ENCODE measurements at places on chromosomes 7 and 10.

- no peak for DNase-seq
Observed at GRCh38 chr7:135784013-135784412, 35.4 kb upstream of the FAM180A start.

- DNase-seq: no peak
Observed at GRCh38 chr10:9957351-9957750, 1060.3 kb upstream of the CELF2 start.

DNA sequence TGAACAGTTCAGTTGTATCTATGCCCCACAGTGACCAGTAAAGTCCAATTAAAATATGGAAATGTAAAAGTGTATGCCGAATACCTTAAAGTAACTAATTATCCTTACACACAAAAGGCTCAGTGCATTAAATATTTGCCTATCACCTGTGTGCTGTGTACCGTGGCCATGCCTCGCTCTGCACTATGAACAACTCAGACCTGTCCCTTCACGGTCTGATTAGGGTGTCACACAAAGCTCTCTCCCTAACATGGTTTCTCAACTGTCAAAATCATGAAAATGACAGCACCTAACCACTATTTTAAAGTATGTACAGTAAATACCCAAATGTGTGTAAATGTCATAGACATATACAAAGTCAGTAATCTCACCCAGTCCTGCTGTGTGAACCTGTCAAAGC lies 43.1 kb downstream of the STK17A start:
- no peak for DNase-seq

DNA sequence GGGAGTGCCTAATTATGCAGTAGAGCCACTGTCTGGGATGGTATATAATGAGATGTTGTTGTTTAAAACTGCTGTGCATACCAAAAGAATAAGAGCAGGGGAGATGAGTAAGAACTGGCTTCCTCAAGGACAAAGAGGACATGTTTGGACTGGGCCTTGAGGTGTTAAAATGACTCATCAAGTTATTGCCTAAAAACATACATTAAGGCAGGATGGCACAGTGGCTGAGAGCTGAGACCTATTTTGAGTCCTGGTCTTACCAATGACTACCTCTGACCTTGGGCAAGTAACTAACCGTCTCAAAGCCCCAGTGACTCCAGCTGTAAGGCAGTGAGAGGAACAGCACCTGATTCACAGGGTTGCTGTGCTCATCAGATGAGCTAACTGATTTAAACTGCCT lies 71.1 kb downstream of the CFAP58 start:
- no peak for DNase-seq
